ENCODE measurements at places on chromosomes 4 and X.
A peak's percentile ranks its signal among the peaks of the same experiment; 100 is the strongest.

GRCh38 chrX:123222920-123223319, 38.8 kb downstream of the GRIA3 start:
- no peak for DNase-seq

DNA sequence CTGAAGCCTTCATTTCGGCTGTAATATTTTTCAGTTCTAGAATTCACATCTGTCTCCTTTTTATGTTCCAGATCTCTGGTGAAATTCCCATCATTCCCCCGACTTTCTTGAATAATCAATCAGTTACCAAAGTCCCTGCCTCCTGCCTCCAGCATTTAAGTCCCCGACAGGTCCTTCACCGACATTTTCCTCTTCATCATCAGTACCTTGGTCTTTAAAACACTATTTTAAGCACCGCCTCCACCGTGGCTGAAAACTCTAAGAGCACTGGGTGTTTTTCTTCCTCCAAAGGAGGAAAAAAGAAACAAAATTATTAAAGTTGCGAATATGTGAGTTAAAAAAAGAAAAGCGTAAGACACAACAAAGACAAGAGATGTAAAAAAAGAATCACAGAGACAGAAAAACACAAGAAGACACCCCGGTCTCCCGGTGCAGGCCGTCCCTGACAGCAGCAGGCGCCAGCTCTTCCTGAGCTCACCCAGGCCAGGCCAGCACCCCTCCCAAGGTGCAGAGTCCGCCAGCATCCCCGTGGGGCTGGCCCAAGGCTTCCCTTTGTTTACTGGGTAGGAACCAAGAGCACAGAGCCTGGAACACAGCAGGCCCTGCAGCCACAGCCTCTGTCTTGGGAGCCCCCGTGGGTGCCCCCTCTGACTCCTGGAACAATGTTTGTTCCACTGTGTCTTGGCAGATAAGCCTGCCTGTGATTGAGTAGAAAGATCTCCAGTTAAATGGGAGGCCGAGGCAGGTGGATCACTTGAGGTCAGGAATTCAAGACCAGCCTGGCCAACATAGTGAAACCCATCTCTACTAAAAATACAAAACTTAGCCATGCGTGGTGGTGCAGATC, 49.3 kb upstream of the CPLX1 start:
- DNase-seq, result no peak

- no peak for DNase-seq
These were observed 878.6 kb downstream of the RAPGEF2 start for GRCh38 chr4:159981469-159981856.

DNA sequence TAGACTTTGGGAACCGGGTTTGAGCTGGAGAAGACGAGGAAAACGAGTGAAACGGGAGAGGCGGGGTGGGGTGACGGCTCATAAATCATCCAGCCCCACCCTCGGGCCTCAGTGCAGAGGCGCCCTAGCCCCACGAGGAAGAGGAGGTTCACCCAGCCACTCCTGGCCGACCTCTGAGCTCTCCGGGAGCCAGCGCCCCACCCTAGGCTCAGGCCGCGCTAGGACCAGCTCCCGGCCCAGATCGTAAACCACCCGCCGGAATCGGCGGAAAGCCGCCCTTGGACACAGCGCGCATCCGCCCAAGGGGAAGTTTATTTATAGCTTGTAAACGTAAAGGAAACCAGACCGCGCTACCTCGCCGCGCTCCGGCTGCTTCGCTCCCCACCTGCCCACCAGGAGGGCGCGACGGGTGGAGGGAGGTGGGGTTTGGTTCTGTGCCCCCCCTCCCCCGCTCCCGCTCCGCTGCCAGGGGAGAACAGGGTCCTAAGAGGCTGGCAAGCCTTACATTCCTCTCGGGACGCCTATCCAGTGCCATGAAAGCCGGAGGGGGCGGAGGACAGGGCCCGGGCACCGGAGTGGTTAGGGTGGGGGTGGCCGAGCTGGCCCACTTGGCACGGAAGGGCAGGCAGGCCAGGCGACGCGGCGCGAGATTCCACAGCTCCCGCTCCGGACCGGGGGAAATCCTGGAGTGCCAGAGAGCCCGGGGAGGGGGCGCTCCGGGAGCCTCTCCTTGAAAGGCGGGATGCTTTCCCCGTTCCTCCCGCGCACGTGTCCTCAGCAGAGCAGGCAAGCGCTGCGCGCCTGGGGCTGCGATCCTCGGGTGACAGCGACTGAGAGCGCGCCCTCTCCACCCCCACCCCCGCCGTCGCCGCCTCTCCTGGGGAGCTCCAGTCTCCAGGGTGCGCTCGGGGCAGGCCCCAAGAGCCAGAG, 84.2 kb downstream of the BCOR start:
- DNase-seq, result peak; percentile 58

DNA sequence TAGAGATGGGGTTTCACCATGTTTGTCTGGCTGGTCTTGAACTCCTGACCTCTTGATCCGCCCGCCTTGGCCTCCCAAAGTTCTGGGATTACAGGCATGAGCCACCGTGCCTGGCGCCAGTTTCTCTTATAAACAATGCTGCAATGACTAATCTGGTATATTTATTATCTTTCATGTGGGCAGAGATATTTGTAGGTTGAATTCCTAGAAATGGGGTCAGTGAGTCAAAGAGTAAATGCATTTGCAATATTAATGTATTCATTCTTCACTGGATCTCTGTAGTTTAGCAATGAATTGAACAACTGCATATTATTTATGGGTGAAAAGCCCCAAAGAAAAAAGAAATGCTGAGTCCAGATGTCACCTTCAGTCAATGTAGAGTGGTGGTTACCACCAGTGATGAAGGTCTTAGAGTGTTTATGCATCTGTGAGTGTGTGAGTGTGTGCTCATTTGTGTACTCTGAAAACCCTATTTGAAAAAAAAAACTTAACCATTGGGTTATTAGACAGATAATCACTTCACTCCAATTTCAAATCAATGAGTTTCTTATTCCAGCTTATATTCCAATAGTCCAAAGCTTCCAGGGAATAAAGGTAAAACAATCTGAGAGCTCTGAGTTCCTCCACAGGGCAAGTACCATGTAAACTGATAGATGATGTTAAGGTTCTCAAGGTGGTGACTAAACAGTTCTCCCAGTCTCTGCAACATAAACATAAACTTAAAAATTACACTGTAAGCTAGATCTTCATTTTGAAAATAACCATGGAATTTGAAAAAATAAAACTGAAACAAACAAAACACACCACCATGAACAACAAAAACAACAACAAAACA, 22.6 kb upstream of the CD38 start:
- DNase-seq, result peak; percentile 69

GRCh38 chrX:1360171-1360570, 23.6 kb downstream of the IL3RA start:
- no peak for DNase-seq

- no peak for DNase-seq
These were observed 262.0 kb downstream of the IL15 start for GRCh38 chr4:141898346-141898745.

- no peak for DNase-seq
These were observed 10.5 kb downstream of the PPAT start for GRCh38 chr4:56424697-56425514.

DNA sequence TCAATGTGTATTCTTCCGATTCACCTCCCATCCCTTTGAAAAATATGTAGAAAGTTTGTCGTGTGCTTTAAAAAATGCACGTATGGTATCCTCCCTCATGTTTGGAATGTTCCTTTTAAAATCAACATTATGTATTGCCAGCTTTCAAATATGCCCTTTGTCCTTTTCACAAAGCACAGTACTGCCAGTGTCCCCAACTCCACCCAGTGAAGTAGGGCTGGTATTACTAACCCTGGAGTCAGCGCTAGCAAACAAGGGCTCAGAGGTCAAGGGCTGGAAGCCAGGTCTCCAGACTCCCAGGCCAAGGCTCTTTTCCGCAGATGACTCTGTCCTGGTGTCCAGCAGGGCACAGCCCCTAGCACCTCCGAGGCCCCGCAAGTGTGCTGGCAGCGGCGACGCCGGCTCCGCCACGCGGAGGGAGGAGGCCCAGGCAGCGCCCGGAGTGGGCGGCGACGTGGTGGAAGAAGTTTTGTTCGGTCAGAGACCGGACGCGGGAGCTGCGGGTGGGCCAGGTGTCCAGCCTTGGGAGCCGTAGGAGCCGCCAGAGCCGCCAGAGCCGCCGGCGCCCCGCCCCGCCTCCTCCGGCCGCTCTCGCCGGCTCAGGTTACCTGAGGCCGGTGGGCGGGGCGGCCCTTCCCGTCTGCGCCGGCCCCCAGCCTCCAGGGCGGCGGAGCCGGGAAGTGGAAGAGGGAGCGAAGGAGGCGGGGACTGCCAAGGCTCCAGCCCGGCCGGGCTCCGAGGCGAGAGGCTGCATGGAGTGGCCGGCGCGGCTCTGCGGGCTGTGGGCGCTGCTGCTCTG, at the start of gene IL13RA1:
IL13RA1 (plus strand) TSS at position 720 of the 799 bp plus-strand sequence; CDS start at position 753, 33 bp downstream.
- peak; percentile 84 for DNase-seq

- no peak for DNase-seq
These were observed 4.2 kb downstream of the PRDM8 start for GRCh38 chr4:80201252-80202151.

GRCh38 chrX:27309406-27309805, 153.7 kb downstream of the PPP4R3C start:
- DNase-seq, result no peak

- no peak for DNase-seq
These were observed 191.2 kb downstream of the ZNF330 start for GRCh38 chr4:141411936-141412335.

DNA sequence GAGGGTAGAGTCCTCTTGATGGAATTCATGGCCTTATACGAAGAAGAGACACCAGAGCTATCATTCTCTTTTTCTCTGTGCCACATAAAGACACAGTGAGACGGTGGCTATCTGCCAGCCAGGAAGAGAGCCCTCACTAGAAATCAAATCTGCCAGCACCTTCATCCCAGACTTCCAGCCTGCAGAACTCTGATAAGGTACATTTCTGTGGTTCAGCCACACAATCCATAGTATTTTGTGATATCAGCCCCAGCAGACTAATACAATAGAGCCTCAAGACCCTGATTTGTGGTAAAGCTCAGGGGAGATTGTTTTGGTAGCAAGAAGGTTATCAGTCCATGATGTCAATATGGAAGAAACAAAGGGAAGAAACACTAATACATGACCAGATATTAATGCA, 1213.2 kb downstream of the NLGN4X start:
- no peak for DNase-seq
